OCI-LY7 (cell line): ENCODE measurements at places on chromosomes 2 and 18.
A peak's percentile ranks its signal among the peaks of the same experiment; 100 is the strongest.

GRCh38 chr2:26305540-26305939 lies 40.4 kb upstream of the SELENOI start:
- DNase-seq = no peak

DNA sequence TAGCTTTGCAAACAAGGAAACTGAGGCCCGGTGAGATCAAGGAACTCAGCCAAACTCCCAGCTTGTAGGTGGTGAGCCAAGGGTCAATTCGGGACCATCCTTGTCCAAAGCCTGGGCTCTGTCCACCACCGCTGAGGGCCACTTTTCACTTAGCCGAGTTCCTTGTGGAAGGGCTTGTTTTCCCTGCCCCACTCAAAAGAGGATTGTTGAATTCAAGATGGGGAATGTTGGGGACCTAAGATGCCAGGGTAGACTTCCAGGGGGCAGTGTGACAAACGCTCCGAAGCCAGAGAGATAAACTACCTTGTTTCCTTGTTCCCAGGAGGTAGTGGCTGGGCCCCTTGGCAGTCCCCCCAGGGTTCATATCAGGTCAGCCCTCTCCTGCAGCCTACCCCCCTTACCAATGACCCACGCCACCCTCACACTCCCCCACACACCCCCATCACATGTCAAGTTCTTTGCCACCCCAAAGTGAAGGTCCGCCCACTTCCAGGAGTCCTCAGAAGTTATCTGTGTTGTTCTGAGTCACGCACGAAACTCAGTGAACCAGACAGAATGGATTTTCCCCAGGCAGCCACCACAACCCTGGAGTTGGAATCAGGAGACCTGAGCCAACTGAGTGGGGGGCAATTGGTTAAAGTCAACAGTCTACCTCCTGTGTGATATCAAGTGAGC lies 10.3 kb upstream of the ATOH8 start:
- DNase-seq = no peak

- DNase-seq = peak; percentile 30
Observed at GRCh38 chr2:120551522-120551921, 184.1 kb upstream of the GLI2 start.

GRCh38 chr2:53210538-53210937 lies 557.1 kb upstream of the CHAC2 start:
- peak; percentile 5 for DNase-seq

- DNase-seq = no peak
Observed at GRCh38 chr2:33335516-33335915, 140.9 kb upstream of the RASGRP3 start.

- DNase-seq = no peak
Observed at GRCh38 chr18:79422022-79422782, 26.5 kb downstream of the NFATC1 start.

DNA sequence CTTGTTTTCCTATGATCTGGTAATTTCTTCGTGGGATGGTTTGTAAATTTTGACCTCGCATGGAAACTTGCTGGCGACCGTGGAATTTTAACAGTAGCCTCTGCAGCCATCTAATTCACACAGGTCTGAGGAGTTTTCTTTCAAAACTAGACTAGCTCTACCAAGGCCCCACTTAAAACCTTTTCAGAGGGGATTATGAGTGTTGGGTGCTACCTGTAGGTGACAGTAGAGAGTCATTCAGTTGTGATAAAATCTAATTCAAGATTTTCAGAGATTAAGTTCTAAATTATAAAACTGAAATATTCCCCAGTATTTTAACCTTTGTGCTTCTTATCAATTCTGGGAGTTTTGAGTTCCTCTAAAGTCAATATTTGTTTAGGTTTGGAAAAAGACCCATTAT lies 31.0 kb downstream of the THSD7B start:
- DNase-seq = no peak

DNA sequence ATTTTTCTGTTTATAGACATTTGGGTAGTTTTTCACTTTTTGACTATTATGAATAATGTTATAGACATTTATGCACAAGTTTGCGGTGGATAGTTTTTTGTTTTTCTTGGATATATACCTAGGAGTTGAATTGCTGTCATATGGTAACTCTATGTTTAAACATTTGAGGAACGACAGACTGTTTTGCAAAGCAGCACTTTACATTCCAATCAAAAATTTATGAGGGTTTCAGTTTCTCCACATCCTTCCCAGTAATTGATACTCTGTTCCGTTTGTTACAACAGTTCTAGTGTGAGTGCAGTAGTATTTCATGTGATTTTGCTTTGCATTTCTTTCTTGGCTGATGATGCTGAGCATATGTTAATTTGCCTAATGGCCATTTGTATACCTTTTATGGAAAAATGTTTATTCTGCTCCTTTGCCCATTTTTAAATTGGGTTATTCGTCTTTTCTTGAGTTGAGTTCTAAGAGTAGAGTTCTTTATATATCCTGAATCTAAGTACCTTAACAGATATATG lies 617.3 kb upstream of the LRATD1 start:
- DNase-seq = no peak

DNA sequence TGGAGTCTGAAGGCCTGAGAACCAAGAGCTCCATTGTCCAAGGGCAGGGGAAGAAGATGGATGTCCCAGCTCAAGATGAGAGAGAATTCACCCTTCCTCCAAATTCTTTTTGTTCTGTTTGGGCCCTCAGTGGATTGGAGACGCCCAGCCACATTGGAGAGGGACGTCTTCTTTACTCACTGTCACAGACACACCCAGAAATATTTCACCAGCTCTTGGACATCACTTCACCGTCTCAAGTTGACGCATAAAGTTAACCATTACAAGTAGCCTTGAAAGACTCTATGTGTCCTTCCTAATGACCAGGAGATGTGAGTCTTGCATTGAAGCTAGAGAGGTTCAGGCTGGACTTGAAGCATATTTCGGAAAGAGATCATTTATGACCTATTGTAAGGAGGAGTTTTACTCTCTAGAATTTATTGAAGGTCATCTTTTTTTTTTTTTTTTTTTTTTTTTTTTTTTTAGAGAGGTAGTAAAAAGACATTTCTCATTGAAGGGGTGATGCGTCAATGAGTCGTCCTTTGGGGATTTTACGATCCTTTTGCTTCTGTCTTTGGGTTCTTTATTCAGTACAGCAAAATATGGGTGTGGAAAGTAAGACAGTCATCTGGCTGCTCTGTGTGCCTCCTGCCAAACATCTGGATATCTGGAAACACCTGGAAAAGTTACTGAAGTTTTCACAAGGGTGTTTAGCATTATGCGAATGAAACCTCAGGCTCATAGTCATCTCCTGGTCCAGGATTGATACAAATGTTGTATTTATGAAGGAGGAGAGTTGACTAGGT lies 118.1 kb downstream of the PRPF40A start:
- no peak for DNase-seq

DNA sequence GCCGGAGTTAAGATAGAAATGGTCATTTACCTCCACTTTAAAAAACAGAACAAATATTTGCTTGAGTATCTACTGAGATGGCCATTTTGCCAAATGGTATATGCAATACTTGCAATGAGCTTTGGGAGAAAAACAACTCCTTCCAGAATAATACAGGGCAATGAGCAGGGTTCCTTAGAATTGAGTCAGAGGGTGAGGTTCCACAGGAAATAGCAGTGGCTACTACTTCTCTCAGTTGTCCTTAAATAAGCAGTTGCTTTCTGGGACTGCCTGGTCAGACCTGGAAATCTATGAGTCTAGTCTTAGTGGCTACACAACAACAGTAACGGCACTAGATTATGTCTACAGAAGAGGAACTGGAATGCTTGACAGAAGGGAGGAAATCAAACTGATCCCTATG lies 80.9 kb upstream of the CCDC85A start:
- no peak for DNase-seq
